ENCODE measurements at places on chromosomes 11 and 22.

DNA sequence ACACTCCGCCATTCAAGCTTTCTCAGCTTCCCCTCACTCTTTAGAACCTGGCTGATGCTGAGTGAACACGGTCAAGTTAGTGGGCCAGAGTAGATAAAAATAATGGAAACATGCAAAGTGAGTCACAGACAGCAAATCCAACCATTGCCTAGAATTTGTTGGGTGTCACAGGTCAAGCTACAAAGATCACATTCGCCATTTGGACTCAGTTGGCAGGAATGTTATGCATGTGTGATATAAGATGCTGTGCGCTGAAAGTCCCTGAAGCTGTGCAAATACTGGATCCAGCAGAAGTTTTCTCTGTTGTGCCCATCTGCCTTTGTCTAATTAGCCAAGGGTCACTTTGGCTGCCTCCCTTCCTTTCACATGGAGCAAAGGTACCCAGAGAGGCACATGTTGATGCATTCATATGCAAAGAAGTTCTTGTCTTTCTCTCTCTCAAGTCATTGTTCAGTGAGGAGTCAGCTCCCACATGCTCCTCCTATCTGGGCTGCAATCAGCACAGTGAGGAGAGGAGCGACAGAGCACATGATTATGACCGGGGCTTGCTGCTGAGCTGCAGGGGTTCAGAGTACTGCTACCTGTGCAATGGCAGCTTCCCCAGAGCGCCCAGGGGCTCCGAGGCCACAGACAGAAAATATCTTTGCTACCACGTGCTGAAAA lies 39.7 kb downstream of the FLI1 start:
- ATAC-seq, result peak; percentile 36

DNA sequence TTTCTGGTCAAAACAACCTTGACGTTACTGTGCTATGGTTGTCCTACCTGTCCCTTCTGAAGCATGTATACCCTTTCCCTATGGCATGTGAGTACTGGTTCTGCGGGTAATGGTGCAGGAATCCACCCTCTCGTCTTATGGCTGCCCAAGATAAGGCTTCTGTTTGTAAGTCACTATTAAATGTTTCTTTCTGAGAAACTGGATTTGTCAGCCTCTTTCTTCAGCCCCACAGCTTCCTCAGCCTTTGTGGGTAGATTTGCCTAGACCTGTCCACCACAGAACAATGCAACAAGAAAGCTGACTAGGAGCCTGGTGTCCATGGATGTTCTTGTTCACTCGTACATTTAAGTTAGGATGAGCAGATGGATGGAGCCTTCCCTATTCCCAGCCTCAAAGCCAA lies 14.4 kb downstream of the MMP7 start:
- peak; percentile 60 for ATAC-seq

DNA sequence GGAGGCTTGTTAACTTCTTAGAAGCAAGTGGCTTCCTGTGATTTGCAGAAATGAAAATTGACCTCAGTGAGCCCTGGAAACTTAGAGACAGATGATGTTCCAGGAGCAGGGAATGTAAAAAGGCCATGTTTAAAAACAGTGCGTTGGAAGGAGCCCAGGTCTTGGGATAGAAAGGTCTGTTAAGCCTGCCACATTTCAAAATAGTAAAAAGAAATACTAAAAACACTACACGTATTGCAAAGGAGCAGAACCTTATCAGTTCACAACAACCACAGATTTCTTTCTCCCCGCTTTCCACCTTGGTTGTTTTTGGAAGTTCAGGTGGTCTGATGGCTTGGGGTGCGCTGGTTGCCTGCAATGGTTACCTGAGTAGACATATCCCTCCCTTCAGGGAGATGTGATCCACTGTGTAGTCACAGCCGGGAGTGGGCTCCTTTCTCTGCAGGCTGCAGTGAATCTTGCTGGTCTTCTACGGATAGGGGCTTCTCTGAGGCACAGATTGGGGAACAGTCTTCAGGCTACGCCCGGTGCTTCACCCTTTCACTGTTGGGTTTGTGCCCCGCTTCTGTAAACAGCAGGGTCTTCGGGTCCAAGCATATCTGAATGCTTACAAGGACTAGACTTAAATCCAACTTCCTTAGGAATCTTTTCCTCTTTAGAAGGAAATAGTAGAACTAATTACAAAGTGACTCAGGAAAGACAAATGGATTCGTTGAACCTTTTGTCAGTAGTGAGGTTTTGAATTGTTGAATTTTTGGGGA lies 1.9 kb downstream of the TEAD1 start:
- ATAC-seq, result no peak

DNA sequence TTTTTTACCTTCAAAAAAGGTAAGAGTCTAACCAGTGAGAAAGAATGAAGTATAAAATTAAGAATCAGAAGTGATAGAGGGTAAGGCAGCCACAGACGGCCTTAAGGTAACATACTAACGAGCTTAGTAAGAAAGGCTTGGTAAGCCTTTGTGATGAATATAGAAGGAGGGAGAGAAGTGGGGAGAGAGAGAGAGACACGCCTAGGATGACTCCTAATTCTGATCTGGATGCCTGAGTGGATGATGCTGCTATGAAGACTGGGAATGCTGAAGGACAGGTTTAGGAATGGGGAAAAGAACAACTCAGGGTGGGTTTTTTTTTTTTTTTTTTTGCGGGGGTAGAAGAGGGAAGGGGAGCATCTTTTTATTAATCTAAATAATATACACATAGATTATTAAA lies 4.8 kb downstream of the FBXO3 start:
- peak; percentile 72 for ATAC-seq

DNA sequence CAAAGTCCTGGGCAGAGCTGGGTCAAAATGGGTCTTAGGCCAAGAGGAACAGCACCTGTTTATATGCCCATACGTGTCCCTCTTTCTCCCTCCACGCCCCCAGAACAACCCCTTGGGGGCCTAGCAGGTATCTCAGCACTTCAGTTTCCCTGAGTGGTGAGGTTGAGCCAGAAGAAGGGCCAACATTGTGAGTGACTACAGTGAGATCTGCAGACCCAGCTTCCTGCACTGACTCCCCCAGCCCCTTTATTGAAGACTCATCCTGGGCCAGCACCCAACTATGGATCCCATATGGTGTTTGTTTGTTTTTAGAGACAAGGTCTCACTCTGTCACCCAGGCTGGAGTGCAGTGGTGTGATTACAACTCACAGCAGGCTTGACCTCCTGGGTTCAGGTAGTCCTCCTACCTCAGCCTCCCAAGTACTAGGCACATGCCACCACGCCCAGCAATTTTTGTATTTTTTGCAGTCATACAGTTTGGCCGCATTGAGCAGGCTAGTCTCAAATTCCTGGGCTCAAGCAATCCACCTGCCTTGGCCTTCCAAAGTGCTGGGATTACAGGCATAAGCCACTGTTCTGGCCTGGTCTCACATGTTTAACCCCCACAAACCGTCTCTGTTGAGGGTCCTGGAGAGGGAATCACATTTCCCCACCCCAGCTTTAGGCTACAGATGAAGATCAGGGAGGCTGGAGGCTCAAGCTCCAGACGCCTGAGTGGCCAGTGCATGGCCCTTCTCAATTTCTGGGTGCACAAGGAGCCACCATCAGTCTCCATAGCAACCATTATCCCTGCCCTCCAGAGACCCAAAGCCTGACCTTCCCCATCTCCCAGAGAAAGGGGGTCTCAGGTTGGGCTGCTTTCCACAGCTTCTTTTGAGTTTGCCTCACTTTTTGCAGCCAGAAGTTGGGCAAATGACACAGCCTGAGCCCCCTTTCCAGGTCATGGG lies 1.7 kb upstream of the LARGE2 start:
- no peak for ATAC-seq

All from esophagus mucosa (tissue), 1 donor.